H9 (cell line): ENCODE measurements at places on chromosomes 6 and 20. TPM values are rescaled to one million over a fixed set of nuclear protein-coding genes. Genes with fewer than 3 reads are reported as not detected.

DNA sequence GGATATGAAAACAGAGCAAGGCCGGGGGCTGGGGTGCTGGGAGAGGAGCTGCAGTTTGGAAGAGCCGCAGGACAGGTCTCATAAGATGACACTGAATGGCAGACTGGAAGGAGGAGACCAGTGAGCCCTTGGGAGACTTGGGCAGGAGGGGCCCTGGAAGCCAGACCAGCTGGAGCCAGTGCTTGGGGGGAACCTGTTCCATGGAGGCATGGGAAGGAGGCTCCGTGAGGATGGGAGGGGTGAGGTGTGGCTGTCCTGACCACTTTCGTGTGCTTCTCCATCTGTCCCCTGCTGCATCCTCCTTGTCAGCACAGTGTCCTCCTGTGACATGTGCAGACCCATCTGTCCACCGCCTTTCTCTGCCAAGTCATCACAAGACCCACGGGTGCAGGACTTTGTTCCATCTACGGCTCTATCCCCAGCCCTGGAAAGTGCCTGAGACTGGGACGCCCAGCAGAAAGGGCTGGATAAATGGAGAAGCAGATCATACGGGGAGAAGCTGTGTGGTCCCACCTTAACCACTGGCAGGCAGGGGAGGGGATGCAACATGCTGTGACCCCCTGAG, 84.8 kb upstream of the MPC1 start:
- peak; percentile 18 for DNase-seq

LST1 gene
- not detected in 2 replicates for total RNA-seq

MED20 gene
- total RNA-seq: 28.9 and 29.9 TPM in 2 replicates

- DNase-seq: no peak
Observed at GRCh38 chr6:43858161-43859153, 88.4 kb downstream of the VEGFA start.

DNA sequence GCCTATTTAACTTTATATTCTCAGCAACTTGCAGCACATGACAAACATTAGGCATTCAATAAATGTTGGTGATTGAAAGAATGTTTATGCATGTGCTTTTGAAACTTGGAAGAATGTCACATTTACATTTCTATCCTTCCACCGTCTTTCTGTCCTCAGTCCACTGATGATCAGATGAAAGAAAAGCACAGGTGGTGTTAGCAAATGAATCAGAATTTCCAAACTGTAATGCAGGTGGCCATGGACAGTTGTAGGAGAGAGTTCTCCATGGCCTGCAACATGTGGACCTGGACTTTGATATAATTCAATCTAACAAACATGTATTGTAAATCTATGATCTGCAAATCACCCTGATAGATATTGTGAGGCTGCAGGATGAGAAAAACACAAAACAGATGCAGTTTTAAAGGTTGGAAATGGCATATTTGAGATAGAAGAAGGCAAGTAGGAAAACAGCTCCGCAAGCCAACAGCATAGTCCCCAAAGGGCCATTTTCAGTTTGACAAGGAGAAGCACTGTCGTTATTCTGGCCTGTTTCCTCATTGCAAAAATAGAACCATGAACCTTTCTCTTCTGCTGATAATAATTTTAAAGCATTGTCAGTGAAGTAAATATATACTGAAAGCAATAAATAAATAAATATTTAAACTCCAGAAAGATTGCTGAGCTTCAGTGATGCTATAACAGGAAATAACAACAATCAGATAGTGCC, 119.4 kb downstream of the AIG1 start:
- DNase-seq: no peak
